ENCODE measurements at places on chromosomes 16 and 17.

DNA sequence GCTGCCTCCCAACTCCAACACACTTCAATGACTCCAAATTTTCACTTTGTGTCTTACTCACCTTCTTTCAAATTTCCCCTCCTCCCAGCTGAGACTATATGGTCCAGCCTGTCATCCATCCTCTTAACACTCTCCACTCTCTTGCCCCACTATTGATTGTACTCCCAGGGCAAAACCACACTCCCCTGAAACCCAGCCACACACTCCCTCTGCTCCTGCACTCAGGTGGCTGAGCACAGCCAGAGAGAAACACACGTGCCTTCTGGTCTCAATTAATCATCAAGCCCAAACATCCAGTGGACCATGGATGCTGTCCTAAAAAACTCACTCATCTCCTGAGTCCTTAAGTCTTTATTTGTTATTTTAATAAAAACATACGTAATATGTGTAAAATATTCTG lies 1026.4 kb downstream of the KCNJ18 start:
- no peak for DNase-seq

DNA sequence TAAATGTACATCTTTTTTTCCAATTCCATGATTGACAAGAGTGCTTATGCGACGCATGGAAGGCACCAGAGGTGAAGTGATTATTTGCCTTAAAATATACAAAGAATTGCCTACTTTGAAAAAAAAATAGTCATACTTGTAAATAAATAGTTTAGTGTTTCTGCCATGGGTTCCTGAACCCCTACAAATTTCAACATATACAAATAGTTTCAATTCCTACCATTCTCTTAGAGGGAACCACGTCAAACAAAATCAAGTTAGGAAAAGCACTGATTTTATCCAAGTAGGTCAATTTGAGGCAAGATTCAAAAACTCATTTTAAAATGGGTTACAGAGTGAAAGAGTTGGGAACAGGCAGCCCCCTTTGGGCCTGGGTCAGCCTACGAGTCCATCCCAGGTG lies 11.7 kb downstream of the CMTM3 start:
- DNase-seq: no peak

GRCh38 chr16:63185235-63185780 lies 1149.1 kb upstream of the CDH8 start:
- DNase-seq: no peak

DNA sequence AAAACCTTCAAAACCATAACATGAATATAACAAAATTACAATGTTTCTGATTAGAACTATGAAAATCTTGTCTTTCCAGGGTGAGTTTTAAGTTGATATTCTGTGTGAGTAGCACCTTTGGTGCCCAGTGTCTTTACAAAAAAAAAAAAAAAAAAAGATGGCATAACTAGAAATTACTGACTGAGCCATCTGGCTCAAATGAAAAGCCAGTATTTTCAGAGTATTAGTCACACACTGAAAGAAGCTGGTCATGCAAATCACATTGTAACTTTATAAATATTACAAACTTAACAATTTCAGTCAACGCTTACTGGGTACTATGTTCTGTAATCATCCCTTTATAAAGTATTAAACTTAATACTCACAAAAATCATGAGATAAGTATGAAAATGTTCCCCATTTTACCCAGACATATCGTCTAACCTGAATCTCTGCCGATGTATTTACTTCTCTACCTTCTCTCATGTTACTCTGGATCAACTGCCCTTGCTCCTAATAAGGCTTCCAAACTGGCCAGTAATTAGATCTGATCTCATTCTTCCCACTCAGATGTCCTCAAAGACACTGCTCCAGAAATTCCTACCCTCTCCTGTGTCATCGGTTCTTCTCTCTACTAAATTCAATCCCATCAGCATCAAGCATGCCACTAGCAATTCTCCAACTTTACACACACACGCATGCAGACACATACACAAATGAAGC lies 25.4 kb downstream of the UBE2G1 start:
- DNase-seq: no peak

Data from RWPE1 (cell line).